Left cardiac atrium (tissue), 4 donors: ENCODE measurements at places on chromosomes 1 and 21. TPM values are rescaled to one million over a fixed set of nuclear protein-coding genes. Genes with fewer than 3 reads are reported as not detected.

KCND3 gene
- total RNA-seq: 18.3 TPM

PDPN gene
- 25.8 TPM for total RNA-seq

SPRR2F gene
- not detected for total RNA-seq

LCE1C gene
- not detected for total RNA-seq

C1orf53 gene
- total RNA-seq: 6.0 TPM

ADGRL4 gene
- 30.6 TPM for total RNA-seq

LRRIQ3 gene
- total RNA-seq: 0.29 TPM

CYYR1 gene
- total RNA-seq: 19.9 TPM

KLHDC7A gene
- not detected for total RNA-seq

SDC3 gene
- total RNA-seq: 38.8 TPM

DYNLT4 gene
- total RNA-seq: 0.79 TPM

DNAH14 gene
- 10.4 TPM for total RNA-seq
